ENCODE measurements at places on chromosomes 16 and 17. TPM values are rescaled to one million over a fixed set of nuclear protein-coding genes. Genes with fewer than 3 reads are reported as not detected.

DNA sequence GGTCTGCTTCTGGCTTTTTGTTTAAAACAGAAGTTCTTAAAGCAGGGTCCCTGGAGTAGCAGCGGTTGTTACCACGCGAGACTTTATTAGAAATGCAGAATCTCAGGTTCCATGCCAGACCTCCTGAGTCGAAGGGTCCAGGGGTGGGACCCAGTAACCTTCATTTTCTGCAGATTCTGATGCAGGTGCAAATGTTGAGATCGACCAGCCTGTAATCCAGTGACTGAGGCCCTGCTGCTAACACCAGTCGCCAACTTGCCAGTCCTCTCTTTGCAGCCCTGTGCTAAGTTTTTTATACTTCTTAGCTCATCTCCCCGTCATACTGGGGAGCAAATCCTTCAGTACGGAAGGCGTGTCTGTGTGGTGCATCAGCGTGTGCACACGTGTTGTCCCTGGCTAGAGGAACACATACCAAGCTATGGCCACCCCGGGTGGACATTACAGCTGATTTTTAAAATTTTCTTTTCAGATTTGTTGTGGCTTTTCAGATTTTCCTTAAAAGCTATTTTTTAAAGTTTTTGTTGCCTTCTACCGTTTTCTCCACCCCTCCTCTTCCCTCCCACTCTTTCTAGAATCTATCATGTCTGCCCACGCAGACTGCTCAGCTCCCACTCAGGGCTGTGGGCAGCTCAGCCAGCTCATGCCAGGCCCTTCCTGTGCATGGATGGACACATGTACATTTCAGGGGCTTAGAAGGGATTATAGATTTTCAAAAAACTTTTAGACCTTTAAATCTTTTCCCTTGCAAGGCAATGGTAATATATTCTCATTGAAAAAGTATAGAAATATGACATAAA is 57.7 kb downstream of the MEAK7 start:
- no peaks in the 10 kb centered on the region for H3K4me1 ChIP-seq
- DNase-seq, result no peak
- H3K27ac ChIP-seq, result no peak overlapping the region
- no peaks in the 10 kb centered on the region for H3K36me3 ChIP-seq
- H3K4me3 ChIP-seq, result no peak overlapping the region

- peak overlapping the region; percentile 29 for H3K4me3 ChIP-seq
- H3K36me3 ChIP-seq, result peaks cover 31% of the 10 kb centered on the region
- no peak for DNase-seq
- H3K4me1 ChIP-seq, result peaks cover 52% of the 10 kb centered on the region
- H3K27ac ChIP-seq, result no peak overlapping the region
- H3K27me3 ChIP-seq, result no peaks in the 10 kb centered on the region
Observed at GRCh38 chr17:81039096-81039495, 4.1 kb downstream of the BAIAP2 start.

- DNase-seq, result no peak
- H3K27ac ChIP-seq, result peak overlapping the region; percentile 27
- no peaks in the 10 kb centered on the region for H3K27me3 ChIP-seq
- peaks cover 53% of the 10 kb centered on the region for H3K4me1 ChIP-seq
Observed at GRCh38 chr17:2631211-2631610, 37.8 kb downstream of the PAFAH1B1 start.

- no peak overlapping the region for H3K27ac ChIP-seq
- H3K4me1 ChIP-seq, result peaks cover 7% of the 10 kb centered on the region
- no peak overlapping the region for H3K4me3 ChIP-seq
- peak; percentile 30 for DNase-seq
Observed at GRCh38 chr17:60506312-60506711, 19.7 kb downstream of the APPBP2 start.

FBXO39 gene
- total RNA-seq, result 1.7 TPM

PRR15L gene
- not detected for total RNA-seq

ZP2 gene
- not detected for total RNA-seq

SRR gene
- 16.6 TPM for total RNA-seq
